ENCODE measurements at places on chromosomes 6 and 20. TPM values are rescaled to one million over a fixed set of nuclear protein-coding genes. Genes with fewer than 3 reads are reported as not detected.

The MICB gene
- total RNA-seq, result 4.6 TPM

GRCh38 chr6:54877713-54878317, 31.2 kb downstream of the FAM83B start:
- H3K4me1 ChIP-seq, result no peaks in the 10 kb centered on the region
- H3K27ac ChIP-seq, result no peak overlapping the region
- DNase-seq, result no peak
- no peaks in the 10 kb centered on the region for H3K27me3 ChIP-seq

- no peaks in the 10 kb centered on the region for H3K27me3 ChIP-seq
- no peak overlapping the region for H3K4me3 ChIP-seq
- no peaks in the 10 kb centered on the region for H3K36me3 ChIP-seq
- DNase-seq, result no peak
Measured at GRCh38 chr20:58691773-58692578, 624 bp upstream of the NPEPL1 start.

DNA sequence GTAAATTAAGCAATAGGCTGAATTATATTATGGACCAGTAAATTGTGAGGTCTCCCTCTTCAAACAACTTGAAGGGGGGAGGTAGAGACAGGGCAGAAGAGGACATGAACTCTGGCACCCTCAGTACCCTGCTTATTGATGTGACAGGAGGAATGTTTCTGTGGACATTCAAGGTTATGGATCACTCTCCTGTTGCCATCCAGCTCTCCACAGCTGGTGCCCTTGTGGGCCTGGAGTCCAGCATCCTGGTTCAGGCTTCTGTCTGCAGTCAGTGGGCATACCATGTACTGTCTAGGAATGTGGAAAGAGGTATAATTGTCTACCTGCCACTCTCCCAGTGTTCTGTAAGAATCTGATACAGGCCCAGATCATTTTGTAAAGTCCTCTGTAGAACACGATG, 55.6 kb downstream of the FAM120B start:
- H3K4me1 ChIP-seq, result peaks cover 6% of the 10 kb centered on the region
- no peak overlapping the region for H3K4me3 ChIP-seq
- no peaks in the 10 kb centered on the region for H3K27me3 ChIP-seq
- no peaks in the 10 kb centered on the region for H3K36me3 ChIP-seq
- no peak overlapping the region for H3K27ac ChIP-seq
- no peak for DNase-seq

DNA sequence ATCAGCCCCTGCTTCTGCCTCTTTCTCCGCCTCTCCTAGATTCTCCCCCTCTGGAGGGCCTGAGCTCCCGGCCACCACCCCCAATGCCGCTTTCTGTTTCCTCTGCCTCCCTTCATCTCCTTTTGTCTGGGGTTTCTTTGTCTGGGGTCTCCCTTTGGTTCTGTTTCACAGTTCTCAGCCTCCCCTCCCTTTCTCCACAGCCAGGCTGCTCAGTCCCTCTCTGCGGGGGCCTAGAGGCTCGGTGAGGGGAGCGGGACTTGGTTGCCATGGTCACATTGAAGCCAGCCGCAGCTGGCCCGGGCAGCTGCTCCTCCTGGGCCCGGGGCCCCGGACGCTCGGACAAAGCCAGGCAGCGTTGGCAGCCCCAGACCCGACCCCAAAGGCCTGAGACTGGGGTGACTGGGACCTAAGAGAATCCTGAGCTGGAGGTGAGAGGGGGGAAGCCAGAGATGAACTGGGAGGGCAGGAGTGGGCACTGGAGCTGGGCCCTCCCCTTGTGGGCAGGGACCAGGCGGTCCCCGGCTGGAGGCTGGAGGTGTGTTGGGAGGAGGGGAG, 3.5 kb upstream of the DDR1 start:
- no peaks in the 10 kb centered on the region for H3K36me3 ChIP-seq
- H3K4me3 ChIP-seq, result no peak overlapping the region
- H3K27me3 ChIP-seq, result no peaks in the 10 kb centered on the region
- no peak for DNase-seq
- peaks cover 7% of the 10 kb centered on the region for H3K4me1 ChIP-seq

GRCh38 chr20:17648791-17649730, 33.0 kb downstream of the RRBP1 start:
- H3K4me1 ChIP-seq, result peaks cover 7% of the 10 kb centered on the region
- no peak overlapping the region for H3K4me3 ChIP-seq
- no peak overlapping the region for H3K27ac ChIP-seq
- no peaks in the 10 kb centered on the region for H3K27me3 ChIP-seq

The RFX6 gene
- 1.8 TPM for total RNA-seq

DNA sequence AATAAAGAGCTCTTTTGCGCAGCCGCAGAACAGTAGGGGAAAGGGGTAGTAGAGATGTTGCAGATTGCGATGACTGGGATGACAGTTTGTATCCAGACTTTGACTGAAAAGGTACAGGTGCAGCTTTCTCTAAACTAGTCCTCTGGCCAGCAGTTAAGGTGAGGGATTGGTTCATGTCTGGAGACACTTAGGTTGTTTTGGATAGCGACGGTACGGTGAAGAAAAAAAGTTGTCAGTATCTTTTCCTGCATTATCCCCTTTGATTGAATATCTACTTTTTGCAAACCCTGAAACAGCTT, 537 bp downstream of the PRR3 start:
- H3K4me1 ChIP-seq, result peaks cover 15% of the 10 kb centered on the region
- no peak for DNase-seq
- H3K27me3 ChIP-seq, result no peaks in the 10 kb centered on the region
- H3K4me3 ChIP-seq, result peak overlapping the region; percentile 72
- no peaks in the 10 kb centered on the region for H3K36me3 ChIP-seq
- H3K27ac ChIP-seq, result peak overlapping the region; percentile 100

DNA sequence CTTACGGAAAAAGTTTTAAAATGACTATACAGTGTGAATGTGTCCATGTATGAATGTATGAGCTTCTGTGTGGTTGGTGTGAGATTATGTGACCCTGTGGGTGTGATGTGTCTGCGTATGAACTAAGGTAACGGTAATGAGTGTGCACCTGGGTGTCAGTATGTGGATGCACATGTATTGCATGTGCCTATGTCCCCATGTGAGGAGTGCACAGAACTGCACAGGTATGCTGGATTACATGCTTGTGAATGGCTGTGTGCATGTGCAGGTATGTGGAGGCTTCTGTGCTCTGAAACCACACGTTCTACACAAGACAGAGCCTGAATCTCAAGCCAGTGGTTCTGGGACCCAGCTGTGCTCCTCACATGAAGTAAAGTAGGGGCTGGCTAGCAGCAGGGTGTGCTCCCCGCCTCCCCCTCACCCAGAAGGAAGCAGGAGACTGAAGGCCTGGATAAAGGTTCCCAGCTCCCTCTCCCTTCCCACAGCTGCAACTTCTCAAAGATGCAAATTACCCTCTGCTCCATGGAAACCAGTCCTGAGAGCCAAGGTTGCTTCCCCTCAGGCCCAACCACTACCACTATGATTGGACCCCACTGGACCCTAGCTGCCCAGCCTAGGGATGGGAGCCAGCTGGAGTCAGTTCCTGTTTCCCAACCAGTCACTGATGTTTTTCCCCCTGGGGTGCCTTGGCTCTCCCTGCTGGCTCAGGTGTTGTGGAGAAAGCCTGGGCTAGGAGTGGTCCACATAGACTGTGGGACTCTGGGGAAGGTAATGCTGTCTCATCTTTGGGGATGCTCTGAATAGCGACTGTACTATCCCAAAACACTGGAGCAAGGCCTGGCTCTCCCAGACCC, 24.8 kb upstream of the SPDEF start:
- H3K27me3 ChIP-seq, result no peaks in the 10 kb centered on the region
- no peak for DNase-seq
- H3K4me3 ChIP-seq, result no peak overlapping the region
- peaks cover 3% of the 10 kb centered on the region for H3K4me1 ChIP-seq

The MYT1 gene
- total RNA-seq, result not detected

The COMMD7 gene
- 30.9 TPM for total RNA-seq

- H3K27ac ChIP-seq, result peak overlapping the region; percentile 27
- peaks cover 5% of the 10 kb centered on the region for H3K4me1 ChIP-seq
- H3K4me3 ChIP-seq, result no peak overlapping the region
- H3K27me3 ChIP-seq, result no peaks in the 10 kb centered on the region
- no peak for DNase-seq
- no peaks in the 10 kb centered on the region for H3K36me3 ChIP-seq
Measured at GRCh38 chr6:122116835-122117627, 282.4 kb upstream of the HSF2 start.

The OR12D3 gene
- total RNA-seq, result not detected

The MRPS18A gene
- 63.2 TPM for total RNA-seq

- H3K4me1 ChIP-seq, result no peaks in the 10 kb centered on the region
- H3K27me3 ChIP-seq, result no peaks in the 10 kb centered on the region
- no peak overlapping the region for H3K4me3 ChIP-seq
- H3K27ac ChIP-seq, result no peak overlapping the region
- H3K36me3 ChIP-seq, result no peaks in the 10 kb centered on the region
Measured at GRCh38 chr6:49332781-49333180, 130.3 kb downstream of the MMUT start.
